ENCODE measurements at places on chromosomes 2 and 18.

DNA sequence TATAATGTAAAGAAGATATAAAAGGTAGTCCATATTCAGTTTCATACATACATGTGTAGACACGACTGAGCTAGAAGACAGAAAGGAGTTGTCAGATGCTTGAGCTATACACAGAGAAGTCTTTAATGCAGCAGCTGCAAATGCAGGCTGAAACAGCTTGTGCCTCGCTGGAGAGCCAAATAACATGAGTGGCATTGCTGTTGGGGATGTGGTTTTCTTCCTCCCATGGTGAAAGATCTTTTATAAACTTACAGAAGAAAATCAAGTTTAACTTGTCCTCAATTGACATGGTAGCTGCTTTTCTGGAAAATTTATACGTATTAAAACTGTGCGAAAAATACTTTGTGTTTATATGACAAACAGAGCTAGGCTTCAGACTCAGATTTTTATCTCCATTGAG is 16.4 kb upstream of the IL1R1 start:
- DNase-seq: no peak

- DNase-seq: no peak
Measured at GRCh38 chr2:129334696-129335410, 644.6 kb upstream of the RAB6C start.

DNA sequence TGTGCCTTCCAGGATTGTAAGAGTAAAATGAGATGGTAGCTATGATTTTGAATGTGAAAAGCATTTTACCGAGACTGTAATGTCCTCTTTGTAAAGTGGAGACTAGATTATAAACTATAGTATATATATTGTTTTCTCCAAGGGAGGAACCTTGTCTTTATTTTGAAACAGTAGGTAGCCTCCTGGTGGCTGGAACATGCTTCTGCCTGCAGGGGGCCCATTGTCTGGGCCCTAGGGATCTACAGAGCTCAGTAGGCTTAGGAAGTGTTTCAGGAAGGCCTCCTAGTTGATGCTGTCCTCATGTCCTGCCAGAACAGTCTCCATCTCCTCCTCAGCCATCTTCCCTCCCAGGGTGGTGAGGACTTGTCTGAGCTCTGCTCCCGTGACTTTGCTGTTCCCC is 3.0 kb downstream of the PIKFYVE start:
- DNase-seq: no peak

GRCh38 chr2:109662889-109663288 is 48.7 kb downstream of the SOWAHC start:
- DNase-seq: no peak

DNA sequence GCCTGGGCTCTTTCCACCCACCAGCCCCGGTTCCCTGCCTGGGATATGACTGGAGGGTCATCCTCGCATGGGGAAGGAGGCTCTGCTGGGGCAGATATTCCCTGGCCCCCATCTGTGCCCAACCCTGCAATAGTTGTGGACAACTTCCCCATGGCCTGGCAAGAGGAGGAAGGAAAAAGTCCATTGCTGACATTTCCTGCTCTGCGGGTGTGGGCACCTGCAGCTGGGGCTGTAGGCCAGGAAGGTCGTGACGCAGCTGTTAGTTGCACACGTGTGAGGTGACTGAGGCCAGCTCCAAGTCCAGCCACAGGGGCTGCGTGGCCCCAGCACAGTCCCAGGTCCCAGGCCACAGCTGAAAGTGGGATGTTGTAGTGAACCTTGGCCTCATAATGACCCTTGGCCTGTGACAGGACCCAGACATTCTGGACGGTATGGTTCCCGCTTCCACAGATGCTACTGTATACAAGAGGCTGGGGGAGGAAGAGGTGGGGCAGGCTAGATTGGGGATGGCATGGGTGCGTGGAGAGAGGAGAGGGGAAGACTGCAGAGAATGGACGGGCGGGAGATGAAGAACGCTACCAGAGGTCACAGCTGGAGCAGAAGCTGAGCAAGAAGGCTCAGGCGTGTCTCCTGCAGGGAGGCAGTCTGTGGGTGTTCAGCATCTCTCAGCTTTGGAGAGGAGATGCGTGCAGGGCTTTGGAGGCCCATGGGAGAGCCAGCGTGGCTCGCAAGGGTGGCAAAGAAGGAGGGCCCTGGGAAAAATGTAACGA is 22.1 kb downstream of the OTOF start:
- no peak for DNase-seq

DNA sequence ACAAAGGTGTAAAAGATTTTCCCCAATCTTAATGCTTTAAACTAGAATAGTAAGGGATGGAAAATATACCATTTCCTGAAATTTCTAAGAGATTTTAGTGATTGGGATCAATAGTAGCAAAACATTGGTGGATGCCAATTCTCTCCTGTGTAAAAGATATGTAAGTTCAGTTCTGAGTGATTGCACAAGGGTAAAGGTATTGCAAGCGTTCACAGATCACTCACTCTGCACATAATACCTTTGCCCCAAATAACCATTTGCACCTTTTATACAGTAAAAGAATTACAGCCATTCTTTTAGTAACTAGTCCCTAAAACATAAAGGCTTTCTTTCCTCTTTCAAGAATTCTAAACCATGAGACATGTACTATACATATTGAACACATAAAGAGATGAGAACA is 13.0 kb upstream of the ZCCHC2 start:
- DNase-seq: no peak

DNA sequence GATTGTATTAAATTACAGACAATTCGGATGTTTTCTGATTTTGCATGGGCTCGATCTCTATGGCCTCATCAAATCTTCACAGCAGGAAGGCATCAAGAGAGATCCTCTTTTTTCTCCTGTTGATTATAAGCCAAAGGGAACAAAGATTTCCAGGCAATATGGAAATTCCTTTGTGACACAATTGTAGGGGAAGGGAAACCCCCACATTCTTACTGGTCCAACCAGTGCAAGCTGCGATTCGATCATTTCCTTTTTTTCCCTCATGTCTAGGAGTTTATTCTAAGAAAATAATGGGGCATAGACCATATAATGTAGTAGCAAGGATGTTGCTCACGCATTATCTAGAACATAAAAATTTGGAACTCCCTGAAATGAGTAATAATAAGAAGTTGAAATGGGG is 87.7 kb downstream of the LYPD6 start:
- DNase-seq: no peak

DNA sequence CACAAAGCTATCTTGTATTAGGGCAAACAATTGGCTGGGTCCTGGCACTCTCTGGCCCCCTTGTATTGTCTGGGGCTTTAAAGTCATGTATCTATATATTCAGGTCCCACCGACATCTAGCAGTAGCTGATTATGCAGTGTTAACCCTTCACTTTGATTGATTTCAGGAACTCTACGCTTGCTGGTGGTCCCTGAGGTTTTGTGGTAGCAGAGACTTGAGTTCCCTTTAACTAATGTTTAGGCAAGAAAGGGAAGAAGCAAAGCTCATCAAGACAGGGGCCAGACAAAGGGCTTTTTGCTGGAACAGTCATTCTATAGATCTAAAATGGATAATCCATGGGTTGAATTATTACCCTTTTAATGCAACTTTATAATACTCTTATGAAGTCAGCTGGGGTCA is 95.3 kb upstream of the EPB41L3 start:
- DNase-seq: no peak

GRCh38 chr2:38301340-38301968 is 75.6 kb downstream of the ATL2 start:
- DNase-seq: no peak

GRCh38 chr2:182897137-182897536 is 30.7 kb upstream of the FRZB start:
- DNase-seq: no peak

- DNase-seq: no peak
Measured at GRCh38 chr2:138236142-138236541, 265.4 kb upstream of the SPOPL start.

- DNase-seq: no peak
Measured at GRCh38 chr2:19355014-19355405, 3.4 kb downstream of the OSR1 start.

DNA sequence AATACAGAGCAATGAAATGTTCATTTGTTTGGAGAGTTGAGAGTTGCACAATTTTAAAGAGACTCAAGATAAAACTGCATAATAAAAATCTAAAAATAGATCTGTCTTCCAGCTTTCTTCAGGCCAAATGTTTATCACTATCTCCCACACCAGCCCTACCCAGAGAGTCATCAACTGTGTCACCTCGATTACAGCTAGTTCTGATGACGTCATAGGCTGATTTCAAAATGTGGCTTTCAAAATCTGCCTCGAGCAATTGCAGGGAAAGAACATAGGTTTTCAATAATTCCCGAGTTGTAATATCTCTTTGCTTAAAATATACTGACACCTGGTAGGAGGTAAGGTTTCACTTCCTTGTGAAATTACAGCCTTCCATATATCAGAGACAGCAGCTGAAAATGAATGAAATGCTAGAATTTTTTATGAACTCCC is 677.6 kb upstream of the ID2 start:
- DNase-seq: no peak

DNA sequence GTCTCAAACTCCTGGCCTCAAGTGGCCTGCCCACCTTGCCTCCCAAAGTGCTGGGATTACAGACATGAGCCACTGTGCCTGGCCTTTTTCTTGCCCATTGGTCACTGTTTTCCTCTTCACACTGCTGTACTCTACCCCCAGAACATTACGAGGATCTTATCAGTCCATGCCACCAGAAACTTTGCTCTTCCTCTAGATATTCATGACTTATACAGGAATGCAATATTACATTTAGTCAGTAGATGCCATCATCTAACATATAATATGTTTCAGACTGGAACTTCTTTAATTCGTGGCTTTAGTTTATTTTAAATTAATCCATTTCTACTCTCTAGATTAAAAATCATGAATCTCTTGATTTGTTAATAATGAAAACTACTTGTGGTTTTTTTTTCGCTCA is 135.5 kb downstream of the COMMD1 start:
- DNase-seq: no peak

- DNase-seq: peak; percentile 61
Measured at GRCh38 chr2:24970483-24971285, 1.1 kb downstream of the DNAJC27 start.

DNA sequence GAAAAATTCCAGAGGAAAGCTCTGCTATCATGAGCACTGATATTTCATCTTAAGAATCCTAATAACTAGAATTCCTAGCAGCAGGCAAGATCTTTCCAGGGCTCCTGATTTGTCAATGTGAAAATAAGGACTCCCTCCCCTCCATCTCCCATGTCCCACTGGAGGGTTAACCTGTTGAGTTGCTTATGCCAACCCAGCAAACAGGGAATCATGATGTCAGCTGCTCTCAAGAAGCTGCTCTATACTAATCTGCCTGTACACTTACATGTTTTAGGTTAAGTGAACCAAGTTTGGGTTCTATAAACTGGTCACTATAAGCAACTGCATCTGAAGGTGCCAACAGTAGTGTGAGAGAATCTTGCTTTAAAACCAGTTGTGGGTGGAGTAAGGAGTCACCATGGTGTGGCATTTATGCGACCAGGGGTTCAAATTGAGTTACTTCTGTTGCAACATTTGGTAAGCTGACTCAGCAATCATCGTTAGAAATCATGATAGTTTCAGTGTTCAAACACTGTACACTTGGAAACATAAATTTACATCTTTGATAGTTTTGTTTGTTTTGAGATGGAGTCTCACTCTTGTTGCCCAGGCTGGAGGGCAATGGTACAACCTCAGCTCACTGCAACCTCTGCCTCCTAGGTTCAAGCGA is 53.4 kb downstream of the STK25 start:
- no peak for DNase-seq

GRCh38 chr2:150675807-150676206 is 188.3 kb upstream of the RND3 start:
- no peak for DNase-seq

GRCh38 chr18:29378651-29379136 is 1201.8 kb upstream of the CDH2 start:
- no peak for DNase-seq

DNA sequence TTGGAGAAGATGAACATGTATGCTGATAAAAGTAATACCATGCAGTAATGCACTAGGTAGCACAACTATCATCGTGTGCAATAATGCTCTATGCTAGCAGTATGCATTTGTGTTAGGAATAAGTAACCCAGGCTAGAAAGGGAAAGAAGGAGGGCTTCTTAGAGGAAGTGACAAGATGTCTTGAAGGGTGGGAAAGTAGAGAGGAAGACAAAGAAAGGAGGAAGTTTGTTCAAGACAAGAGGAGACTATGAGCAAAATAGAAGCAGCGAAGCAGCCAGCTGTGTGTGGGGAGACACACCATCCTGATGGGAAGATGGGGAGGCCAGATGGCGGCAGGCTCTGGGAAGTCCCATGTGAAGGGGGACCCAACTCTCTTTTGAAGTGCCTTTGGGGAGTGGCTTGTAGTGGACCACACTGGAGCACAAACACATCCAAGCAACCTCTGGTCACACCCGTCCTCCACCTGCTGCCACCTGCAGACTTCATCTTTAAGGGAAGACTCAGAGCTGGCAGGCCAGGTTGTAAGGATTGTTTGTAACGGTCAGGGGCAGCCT is 39.9 kb upstream of the INHBB start:
- no peak for DNase-seq

DNA sequence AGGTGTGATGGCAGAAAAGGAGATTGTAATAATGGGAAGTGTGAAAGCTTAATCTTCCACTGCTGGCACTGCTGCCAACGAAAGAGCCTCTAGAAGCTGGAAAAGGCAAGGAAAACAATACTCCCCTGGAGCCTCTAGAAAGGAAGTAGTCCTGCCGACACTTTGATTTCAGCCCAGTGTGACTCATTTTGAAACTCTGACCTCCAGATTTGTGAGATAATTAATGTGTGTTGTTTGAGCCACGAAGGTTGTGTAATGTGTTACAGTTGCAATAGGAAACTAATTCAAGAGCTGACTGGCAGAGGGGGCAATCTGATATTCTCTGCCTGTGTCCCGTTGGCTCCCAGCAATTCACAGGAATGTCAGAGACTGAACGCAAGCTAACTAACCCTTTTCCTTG is 219.2 kb upstream of the UBE2E3 start:
- DNase-seq: no peak

DNA sequence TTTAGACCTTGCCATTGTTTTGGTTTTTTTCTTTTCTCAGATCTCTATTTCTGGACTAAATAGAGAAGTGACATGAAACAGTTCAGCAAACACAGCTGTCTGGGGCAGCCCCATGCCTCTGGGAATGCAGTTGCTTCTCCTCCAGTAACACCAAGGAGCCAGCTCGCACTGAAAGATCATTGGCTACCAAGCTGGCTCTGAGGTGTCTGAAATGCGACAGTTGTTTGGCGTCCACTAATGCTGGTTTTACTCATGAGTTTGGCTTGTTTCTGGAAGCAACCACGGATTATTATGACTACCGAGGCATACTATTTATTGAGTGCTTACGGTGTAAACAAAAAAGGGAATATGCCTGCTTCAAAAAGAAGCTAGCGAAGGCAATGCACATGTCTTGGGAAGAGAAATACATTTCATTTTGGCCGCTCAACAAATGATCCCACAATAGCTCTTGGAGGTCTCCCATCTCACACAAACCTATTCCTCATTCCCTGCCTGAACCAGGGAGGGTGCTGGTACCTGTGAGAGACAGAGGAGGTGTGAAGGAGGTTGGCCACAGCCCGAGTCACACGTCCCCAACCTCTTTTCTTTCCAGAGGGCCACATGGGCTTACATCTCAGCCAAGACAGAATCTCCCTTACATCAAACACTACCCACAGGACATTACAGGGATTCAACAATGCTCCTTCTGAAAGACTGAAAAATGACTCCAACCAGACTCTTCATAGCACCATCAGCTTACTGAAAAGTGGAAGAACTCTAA is 37.5 kb upstream of the NEB start:
- no peak for DNase-seq
